Iris pigment epithelial cell (primary cell): ENCODE measurements at places on chromosomes 1 and 21.

- DNase-seq = no peak
These were observed 66.7 kb downstream of the TEX35 start for GRCh38 chr1:178579562-178579961.

- DNase-seq = no peak
These were observed 11.5 kb downstream of the H3-3A start for GRCh38 chr1:226074046-226074445.

DNA sequence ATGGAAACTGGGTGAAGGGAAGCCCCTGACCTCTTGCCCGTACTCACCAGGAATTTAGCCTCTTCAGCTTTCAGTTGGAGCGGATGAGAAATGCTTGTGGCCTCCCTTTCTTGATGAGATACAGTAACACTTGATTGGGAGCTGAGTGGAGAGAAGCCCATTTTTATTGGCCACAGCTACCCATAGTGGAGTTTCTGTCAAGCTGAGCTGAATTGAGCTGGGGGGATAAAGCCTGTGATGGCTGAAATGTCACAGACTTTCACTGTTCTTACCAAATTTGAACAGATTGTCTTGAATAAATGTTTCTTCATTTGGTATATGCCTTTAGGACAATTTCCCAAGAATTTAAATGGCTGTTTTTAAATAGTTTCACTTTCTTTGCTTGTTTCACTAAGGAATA lies 125.9 kb downstream of the ZMYM4 start:
- DNase-seq = no peak

- DNase-seq = no peak
These were observed 194.1 kb downstream of the ROR1 start for GRCh38 chr1:63967901-63968300.

GRCh38 chr1:94025383-94026340 lies 95.3 kb downstream of the ABCA4 start:
- DNase-seq = peak; percentile 77

GRCh38 chr1:1355416-1355815 lies 2.9 kb downstream of the MXRA8 start:
- peak; percentile 63 for DNase-seq

GRCh38 chr1:156386949-156387869 lies 18.2 kb downstream of the RHBG start:
- DNase-seq = no peak

DNA sequence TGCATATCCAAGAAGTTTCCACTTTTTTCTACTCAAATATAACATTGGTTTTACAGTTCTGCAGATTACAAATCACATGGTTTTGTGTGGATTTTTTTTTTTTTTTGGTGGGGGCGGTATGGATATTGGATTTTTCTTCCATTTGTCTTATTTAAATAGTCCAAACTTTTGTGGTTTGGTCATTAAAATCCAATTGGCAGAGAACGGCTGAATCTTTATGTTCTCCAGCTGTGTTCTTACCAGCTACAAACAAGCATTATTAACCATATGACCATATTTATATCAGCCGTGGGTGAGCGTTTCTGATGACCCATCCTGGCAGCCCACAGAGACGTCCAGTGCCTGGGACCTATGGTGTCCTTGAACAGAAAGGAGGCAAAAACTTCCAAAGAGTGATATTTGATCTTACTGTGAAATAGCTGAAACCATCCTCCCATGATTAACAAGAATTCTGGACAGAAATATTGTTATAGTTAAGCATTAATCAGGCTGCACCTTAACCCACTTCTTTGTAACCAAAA lies 200.4 kb downstream of the LYPLAL1 start:
- DNase-seq = no peak

GRCh38 chr1:84836145-84836544 lies 56.9 kb downstream of the LPAR3 start:
- DNase-seq = peak; percentile 53

DNA sequence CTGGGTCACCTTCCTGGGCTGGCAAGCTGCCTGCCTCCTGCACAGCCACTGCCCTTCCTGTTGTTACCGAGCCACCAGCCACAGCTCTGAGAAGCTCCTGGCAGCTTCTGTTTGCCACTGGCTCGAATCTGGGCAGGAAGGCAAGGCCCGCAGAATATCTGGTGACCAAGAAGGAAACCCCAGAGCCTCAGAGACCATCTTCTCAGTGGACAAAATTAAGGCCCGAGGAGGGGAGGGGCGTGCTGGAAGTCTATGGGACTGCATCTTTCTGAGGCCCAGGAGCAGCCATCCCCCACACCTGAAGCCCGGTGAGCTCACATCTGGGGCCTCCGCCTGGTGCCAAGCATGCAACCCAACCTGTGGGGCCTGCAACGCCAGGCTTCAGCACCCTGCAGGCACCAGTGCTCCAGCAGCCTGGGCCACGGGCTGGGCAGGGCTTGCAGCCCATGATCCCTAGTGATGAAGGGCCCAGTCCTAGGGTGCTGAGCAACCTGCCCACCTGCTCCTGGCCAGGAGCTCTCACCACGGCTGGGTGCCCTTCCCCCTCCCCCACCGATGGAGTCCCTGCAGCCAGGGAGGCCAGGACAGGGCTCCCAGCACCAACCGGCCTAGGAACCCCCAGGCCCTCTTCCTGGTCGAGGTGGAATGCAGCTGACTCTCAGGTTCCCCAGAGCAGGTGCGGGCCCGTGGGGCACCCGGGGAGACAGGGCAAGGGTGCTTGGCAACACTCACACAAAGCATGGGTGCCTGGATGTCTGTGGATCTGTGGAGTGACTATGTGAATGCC lies 879 bp downstream of the CPTP start:
- no peak for DNase-seq

DNA sequence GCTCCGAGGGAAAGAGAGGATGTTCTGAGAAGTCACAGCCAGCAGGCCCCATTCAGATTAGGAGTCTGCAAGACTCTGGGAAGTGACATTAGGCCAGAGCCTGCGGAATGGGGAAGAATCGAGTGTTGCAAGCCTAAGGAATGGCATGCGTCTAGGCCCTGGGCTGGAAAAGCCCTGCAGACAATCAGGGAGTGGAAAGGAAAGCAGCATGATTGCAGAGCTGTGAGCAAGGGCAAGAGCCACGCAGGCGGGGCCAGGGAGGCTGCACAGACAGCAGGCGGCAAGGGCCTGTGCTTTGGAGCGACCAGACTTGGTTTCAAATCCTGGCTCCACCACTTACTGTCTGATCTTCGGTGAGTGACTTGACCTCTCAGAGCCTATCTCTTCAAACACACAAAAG lies 118.2 kb downstream of the RRAGC start:
- DNase-seq = peak; percentile 11

GRCh38 chr1:225813214-225813964 lies 3.5 kb downstream of the EPHX1 start:
- peak; percentile 77 for DNase-seq

DNA sequence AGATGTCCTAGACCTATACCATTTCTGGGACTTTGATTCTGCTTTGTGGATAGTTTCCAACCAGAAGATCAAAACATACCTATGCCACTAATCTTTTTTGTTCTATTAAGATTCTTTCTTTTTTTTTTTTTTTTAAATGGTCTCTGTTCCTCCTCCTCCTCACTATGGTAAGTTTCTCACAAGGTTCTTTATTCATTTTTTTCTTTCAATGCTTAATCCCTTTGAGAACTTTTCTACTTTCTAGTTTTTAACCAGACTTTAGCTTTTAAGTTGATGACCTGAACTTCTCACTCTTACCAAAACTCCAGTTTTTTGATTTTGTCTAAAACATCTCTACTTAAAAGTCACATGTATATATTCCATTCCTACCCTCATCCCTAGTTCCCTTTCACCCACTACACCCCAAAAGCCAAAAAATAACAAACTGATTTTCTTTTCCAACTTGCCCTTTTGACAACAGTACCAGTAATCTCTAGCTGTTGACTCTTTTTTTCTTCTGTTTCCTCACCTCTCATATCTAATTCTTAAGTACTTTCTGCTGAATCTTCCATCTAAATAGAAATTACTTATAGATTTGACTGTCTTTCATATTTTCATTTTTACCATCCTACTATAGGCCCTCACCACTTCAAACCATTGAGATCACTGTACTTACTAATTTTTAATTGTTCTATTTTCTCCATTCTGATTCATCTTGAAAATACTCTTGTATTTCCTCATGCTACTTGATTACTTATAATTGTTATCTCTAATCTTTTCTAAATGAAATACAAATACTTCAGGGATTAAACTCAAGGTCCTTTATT lies 6.1 kb downstream of the CEPT1 start:
- DNase-seq = no peak
